ENCODE measurements at places on chromosomes 3 and 15.

DNA sequence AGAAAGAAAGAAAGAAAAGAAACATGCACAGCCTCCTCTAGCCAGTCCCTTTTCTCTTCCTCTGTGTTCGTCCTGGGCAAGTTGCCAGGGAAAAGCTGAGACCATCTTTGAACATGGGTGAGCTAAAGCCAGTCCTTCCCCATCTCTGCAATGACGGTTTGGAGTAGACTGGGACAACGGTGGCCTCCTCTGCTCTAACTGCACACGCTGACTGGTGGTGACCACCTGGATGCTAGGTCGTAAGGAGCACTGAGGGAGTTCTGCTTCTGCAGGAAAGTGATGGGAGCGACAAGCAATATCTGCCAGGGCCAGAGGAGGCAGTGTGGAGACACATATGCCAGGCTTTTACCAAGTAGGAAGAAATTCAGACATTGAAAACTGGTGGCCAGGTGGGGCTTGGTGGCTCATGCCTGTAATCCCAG, 111.7 kb downstream of the NUP210 start:
- no peak for DNase-seq

- no peak for DNase-seq
These were observed 8.9 kb downstream of the RTP2 start for GRCh38 chr3:187693431-187693830.

- peak; percentile 63 for DNase-seq
These were observed 44.2 kb upstream of the TIPARP start for GRCh38 chr3:156630081-156630772.

GRCh38 chr15:33722005-33722672, 246.2 kb upstream of the CHRM5 start:
- DNase-seq = no peak

- no peak for DNase-seq
These were observed 169.4 kb downstream of the ALDH1A2 start for GRCh38 chr15:57896114-57896513.

GRCh38 chr3:128276146-128276435, 122.8 kb downstream of the EEFSEC start:
- no peak for DNase-seq

- DNase-seq = no peak
These were observed 155.5 kb downstream of the PLD1 start for GRCh38 chr3:171654809-171655208.

DNA sequence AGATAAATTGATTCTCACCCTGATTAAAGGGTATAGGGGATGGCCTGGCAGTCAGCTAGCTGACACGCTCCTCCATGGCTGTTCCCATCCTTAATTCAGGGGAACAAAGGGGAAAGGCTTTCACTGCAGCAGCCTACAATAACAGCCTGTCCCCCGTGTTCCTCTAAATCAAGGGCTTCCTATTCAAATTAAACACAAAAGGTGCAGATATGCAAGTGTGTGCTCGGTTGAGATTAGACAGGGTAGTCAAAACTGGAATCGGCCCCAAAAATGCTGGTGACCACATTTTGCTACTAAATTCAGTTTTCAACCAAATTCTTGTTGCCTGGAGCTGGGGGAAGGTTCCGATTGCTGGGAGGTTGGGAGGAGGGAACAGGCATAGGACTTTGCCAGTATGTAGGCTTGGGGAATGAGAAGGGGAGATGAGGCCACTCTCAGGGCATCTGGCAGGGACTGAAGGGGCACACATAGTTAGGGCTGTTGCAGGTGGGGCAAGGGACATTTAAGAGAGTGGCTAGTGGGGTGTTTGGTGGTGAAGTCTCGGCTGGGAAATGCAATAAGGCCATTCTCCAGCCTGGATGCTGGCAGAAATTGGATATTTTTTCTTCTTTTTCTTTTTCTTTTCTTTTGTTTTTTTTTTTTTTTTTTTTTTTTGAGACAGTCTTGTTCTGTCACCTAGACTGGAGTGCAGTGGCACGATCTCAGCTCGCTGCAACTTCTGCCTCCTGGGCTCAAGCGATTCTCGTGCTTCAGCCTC, 32.9 kb upstream of the CTSH start:
- no peak for DNase-seq

DNA sequence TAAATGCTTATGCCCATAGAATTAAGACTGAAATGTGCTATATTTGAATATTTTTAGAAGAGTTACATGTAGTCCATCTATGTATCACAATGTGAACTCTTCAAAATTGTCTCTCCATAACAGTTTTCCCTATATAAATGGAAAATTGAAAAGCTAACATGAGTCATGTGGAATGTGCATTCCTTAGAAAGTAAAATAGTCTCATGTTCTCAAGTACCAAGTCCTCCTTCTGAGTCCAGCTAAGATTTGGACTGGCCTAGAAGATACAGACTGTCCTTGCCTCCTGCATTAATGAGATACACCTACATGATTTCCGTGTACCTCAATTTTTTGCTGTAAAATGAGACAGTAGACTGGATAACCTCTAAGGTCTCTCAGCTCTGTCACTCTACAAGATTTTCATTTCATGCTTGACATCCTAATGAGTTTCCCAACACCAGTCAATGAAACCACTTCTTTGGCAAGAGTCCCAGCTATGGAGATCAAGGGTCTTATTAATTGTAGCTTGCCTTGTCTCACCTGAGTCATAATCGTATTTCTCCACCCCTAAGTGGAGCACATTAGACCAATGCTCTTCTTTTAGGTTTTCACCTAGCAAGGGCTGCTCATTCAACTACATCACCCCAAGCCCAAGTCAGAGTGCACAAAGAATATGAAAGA, 350.6 kb upstream of the IL12A start:
- no peak for DNase-seq

DNA sequence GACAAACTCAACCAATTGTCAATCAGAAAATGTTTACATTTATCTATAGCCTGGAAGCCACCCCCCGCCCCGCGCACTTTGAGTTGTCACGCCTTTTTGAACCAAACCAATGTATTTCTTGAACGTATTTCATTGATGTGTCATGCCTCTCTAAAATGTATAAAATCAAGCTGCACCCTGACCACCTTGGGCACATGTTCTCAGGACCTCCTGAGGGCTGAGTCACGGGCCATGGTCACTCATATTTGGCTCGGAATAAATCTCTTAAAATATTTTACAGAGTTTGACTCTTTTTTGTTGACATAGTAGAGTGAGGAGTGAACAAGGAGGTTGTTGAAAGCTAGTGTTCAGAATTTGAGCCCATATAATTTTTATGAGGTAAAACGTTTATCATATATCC, 6.5 kb downstream of the MCTP2 start:
- DNase-seq = no peak

GRCh38 chr3:128318275-128318941, 148.3 kb downstream of the DNAJB8 start:
- no peak for DNase-seq

GRCh38 chr3:37053337-37053736, 60.0 kb downstream of the MLH1 start:
- DNase-seq = no peak

GRCh38 chr15:57703387-57703786, 3.1 kb upstream of the POLR2M start:
- no peak for DNase-seq

DNA sequence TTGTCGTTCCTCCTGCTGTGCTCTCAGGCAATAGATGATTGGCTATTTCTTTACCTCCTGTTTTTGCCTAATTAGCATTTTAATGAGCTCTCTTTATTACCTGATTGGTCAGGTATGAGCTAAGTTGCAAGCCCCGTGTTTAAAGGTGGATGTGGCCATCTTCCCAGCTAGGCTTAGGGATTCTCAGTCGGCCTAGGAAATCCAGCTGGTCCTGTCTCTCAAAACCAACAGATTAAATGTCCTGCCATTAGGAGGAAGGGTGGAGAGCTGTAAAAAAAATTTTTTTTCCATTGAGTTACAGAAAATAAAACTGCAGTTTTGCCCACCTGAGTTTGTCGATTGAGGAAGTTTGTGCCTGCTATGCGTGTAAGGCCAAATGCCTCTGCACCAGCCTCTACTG, 5.4 kb upstream of the ACSBG1 start:
- DNase-seq = no peak

DNA sequence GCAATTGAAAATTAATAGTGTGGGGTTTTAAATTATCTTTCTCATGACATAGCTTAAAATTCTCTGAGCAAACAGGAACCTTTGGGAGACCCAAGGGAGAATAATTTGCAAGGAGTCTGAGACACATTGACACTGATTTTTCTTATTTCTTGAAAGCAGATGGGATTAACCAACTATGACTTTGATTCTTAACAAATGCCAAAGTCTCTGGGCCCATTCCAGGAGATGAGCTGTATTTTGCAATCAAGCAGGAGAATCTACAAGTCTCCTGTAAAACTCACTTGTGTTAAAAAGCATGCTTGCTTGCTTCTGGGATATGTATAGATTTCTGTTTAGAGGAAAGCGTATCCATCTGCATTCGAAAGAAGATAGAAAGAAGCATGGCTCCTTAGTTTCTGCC, 71.3 kb upstream of the STT3B start:
- no peak for DNase-seq

DNA sequence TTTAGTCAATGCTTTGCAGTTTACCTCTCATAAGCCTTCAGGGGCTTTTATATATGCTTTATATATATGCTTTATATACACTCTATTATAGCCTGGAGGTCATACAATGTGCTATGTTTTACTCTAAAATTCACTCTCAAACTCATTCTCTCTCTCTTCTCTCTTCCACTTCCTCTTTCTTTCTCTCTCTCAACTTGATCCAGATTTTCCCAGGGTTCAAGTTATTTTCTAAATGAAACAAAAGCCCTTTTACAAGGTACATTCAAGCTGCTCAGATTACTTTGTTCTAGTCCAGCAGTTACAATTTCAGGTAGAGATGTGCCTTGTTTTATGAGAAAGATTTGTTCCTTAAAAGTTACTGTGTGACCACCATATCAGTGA, 79.6 kb upstream of the ACP3 start:
- DNase-seq = no peak

GRCh38 chr3:82475306-82475705, 713.9 kb upstream of the GBE1 start:
- no peak for DNase-seq

All from NCI-H1436 treated with DMSO at 0.1 percent for 48 hours (cell line).